ENCODE measurements at places on chromosomes 6 and 20.

DNA sequence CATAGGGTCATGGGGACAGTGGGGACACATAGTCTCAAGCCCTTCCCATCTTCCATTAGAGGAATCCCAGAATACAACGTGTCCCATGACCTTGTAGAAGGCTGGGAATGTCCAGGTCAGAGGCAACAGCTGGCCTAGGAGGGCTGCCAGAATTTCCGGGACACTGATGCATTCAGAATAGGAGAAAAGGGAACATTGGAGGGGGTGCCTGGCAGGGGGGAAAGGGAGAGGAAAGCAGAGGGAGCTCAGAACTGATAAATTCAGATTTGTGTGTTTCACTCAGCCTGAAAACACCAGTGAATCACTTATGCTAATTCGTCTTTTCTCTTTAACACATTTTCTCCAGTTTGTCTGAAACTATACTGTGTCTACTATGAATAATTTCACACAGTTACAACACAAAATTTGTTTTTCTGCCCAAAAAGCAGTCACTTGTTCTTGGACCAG is 35.5 kb upstream of the BMP2 start:
- DNase-seq = no peak

- DNase-seq = no peak
These were observed 19.1 kb downstream of the ME1 start for GRCh38 chr6:83411731-83412130.

- DNase-seq = no peak
These were observed 134.3 kb upstream of the AHI1 start for GRCh38 chr6:135631821-135632220.

GRCh38 chr20:51715163-51715855 is 52.9 kb downstream of the ATP9A start:
- no peak for DNase-seq

GRCh38 chr6:151783692-151784091 is 23.8 kb upstream of the ESR1 start:
- no peak for DNase-seq

DNA sequence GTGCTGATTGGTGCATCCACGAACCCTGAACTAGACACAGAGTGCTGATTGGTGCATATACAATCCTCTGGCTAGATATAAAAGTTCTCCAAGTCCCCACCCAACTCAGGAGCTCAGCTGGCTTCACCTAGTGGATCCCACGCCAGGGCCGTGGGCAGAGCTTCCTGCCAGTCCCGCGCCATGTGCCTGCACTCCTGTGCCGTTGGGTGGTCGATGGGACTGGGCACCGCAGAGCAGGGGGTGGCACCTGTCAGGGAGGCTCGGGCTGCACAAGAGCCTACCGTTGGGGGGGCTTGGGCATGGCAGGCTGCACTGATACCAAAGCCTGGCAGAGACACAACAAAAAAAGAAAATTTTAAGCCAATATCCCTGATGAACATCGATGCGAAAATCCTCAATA is 185.4 kb upstream of the ASCC3 start:
- no peak for DNase-seq

- DNase-seq = peak; percentile 72
These were observed 180.9 kb downstream of the ARID1B start for GRCh38 chr6:156957931-156958547.
